T-cell (primary cell): ENCODE measurements at places on chromosomes 1 and 21. TPM values are rescaled to one million over a fixed set of nuclear protein-coding genes. Genes with fewer than 3 reads are reported as not detected.

DNA sequence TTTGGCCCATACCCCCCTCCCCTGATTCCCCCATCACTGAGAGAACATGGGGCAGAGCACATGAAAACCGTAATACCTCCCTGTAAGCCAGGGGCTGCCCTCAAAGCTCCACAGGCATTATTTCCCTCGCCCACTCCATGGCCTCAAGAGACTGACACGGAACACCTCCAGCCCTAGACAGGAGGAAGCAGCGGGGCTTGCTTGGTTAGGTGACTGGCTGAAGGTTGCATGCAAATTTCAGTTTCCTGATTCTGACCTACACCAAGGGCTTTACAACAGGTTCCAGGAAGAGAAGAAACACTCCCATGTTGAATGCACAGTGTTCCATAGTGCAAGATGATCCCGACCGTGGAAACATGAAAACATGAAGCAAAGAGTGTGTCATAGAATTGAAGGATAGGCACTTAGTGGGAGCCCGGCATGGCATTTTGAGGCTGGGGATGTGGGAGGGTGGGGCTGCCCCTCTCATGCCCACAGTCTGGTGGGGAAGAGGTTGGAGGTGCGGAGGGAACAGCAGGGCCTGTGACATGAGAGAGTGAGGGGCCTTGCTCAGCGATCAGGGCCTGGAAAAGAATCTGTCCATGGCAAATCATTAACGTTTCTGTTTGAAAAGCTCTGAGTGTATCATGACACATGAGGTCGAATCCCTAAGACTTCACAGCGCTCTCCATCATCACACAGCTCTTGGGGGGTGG is 33.5 kb downstream of the GPR137B start:
- H3K36me3 ChIP-seq = peaks cover 4% of the 10 kb centered on the region
- no peak overlapping the region for H3K4me3 ChIP-seq

GRCh38 chr1:169148472-169149252 is 42.2 kb downstream of the ATP1B1 start:
- no peaks in the 10 kb centered on the region for H3K36me3 ChIP-seq
- H3K4me3 ChIP-seq = no peak overlapping the region
- DNase-seq = no peak
- no peak overlapping the region for H3K27ac ChIP-seq

The RSPH1 gene
- total RNA-seq = not detected

The OLIG2 gene
- not detected for total RNA-seq

The LDLRAD1 gene
- total RNA-seq = not detected

GRCh38 chr1:246179401-246179800 is 327.7 kb downstream of the SMYD3 start:
- H3K27ac ChIP-seq = no peak overlapping the region
- no peak for DNase-seq
- peaks cover 2% of the 10 kb centered on the region for H3K36me3 ChIP-seq

- no peak overlapping the region for H3K27ac ChIP-seq
- H3K4me3 ChIP-seq = no peak overlapping the region
- no peaks in the 10 kb centered on the region for H3K4me1 ChIP-seq
- no peaks in the 10 kb centered on the region for H3K27me3 ChIP-seq
Observed at GRCh38 chr21:42254651-42255601, 36.0 kb downstream of the ABCG1 start.

DNA sequence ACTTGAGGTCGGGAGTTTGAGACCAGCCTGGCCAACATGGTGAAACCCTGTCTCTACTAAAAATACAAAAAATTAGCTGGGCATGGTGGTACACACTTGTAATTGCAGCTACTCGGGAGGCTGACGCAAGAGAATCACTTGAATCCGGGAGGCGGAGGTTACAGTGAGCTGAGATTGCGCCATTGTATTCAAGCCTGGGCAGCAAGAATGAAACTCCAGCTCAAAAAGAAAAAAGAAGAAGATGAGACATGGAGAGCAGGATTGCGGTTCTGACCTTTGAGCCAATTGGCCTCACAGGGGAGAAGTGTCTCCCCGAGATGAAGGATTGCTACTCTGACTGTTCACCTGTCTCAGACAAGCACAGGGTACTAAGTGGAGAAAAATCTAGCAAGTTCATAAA is 6.6 kb downstream of the SCCPDH start:
- no peak for DNase-seq
- peaks cover 4% of the 10 kb centered on the region for H3K36me3 ChIP-seq
- H3K4me1 ChIP-seq = no peaks in the 10 kb centered on the region
- no peak overlapping the region for H3K27ac ChIP-seq

- peaks cover 21% of the 10 kb centered on the region for H3K36me3 ChIP-seq
- H3K4me3 ChIP-seq = no peak overlapping the region
- H3K27ac ChIP-seq = no peak overlapping the region
- H3K4me1 ChIP-seq = peaks cover 48% of the 10 kb centered on the region
- no peaks in the 10 kb centered on the region for H3K27me3 ChIP-seq
Observed at GRCh38 chr21:43922949-43923348, 57.9 kb downstream of the AGPAT3 start.

DNA sequence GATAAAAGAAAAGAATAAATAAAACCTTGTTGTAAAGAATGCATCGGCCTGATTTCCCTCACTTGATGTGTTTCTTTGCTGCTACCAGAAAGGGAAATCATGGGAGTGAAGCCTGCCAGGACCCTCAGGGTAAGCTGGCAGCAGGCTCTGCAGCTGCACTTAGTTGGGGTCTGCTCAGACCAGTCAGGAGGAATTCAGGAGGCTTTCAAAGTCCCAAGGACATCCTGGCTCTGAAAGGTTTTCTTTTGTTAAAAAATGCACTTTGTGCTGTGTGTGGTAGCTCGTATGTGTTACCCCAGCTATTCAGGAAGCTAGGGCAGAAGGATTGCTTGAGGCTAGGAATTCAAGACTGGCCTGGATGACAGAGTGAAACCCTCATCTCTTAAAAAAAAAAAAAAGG is 254.8 kb downstream of the ZNF648 start:
- no peaks in the 10 kb centered on the region for H3K4me1 ChIP-seq
- no peaks in the 10 kb centered on the region for H3K36me3 ChIP-seq
- H3K4me3 ChIP-seq = no peak overlapping the region
- H3K27me3 ChIP-seq = peaks cover 3% of the 10 kb centered on the region

The SLAMF1 gene
- 38.7 TPM for total RNA-seq

GRCh38 chr1:224675590-224675989 is 59.5 kb downstream of the CNIH3 start:
- H3K36me3 ChIP-seq = no peaks in the 10 kb centered on the region
- no peak overlapping the region for H3K27ac ChIP-seq
- DNase-seq = no peak
- H3K27me3 ChIP-seq = no peaks in the 10 kb centered on the region

DNA sequence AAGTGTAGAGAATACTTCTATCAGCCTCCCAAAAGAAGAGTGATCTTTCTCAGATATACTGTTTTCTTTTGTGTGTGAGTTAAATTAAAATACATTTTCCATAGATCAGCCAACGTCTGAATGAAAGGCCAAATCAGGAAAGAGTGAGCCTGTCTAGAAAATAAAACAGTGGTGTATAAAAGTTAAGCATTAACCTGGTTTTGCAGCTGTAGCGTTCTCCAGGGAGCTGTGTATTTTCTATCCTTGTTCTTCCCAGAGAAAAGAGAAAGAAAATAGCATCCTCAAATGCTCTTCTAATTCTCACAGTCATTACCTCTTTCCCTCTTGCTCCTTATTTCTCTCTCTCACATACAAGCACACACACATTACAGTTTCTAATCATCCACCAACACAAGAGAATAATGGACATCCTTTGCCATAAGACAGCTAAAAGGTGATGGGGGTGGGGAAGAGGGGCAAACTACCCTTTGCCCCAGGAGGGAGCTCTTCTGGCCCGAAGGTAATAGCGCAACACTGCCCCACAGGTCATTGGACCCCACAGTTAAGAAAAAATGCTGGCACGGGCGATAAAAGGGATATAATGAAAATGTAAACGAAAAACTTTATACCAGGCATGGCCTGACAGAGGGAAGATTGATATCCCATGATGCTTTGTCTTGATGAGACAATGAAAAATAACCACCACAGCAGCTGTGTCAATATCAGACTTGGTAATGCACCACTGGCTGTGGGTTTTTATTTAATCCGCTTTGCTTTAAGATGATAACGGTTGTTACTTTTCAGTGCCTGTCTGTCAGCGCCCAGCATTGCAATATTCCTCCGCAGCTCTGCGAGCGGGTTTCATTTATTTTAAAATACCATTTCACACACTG is 150.3 kb downstream of the NUF2 start:
- no peaks in the 10 kb centered on the region for H3K27me3 ChIP-seq
- no peak overlapping the region for H3K4me3 ChIP-seq
- no peaks in the 10 kb centered on the region for H3K4me1 ChIP-seq
- no peak overlapping the region for H3K27ac ChIP-seq

GRCh38 chr1:70486676-70487458 is 75.8 kb downstream of the CTH start:
- no peaks in the 10 kb centered on the region for H3K4me1 ChIP-seq
- no peak for DNase-seq
- H3K4me3 ChIP-seq = no peak overlapping the region
- no peaks in the 10 kb centered on the region for H3K27me3 ChIP-seq
- H3K36me3 ChIP-seq = no peaks in the 10 kb centered on the region
